ENCODE measurements at places on chromosomes 1 and 21.
A peak's percentile ranks its signal among the peaks of the same experiment; 100 is the strongest.

DNA sequence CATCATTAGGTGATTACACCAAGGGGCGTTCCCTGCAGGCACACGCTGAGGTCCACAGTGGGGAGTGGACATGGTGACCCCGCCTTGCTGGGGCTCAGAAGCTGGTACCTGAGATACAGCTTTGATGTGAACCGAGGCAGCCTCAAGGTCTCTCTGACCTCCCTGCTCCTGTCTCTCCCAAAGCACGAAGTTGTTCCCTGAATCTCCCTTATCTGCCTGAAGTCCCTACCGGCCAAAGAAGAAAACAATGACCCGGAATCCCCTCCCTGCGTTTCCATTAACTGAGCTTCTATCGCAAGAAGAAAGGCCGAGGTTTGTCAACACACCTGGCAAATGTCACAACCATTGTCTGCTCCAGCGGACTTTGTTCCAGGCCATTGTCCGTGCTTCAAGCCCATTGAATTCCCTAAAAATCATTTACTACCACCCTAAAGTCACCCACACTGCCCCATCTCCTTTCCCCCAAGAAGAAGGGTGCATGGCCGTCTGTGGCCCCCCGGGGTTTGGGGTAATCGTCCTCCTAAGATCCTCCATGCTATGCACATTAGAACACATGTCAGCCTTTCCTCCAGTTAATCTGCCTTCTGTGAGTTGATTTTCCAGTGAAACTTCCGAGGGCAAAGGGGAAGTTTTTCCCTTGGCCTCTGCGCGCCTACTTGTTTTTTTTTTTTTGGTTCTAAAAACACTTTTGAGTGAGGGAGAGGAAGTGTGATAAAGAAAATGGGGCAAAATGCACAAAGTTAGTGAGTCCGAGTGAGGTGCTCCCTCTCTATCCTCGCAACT lies 48.1 kb upstream of the COL18A1 start:
- peaks cover 4% of the 10 kb centered on the region for H3K27me3 ChIP-seq
- no peaks in the 10 kb centered on the region for H3K36me3 ChIP-seq
- DNase-seq, result no peak
- no peak overlapping the region for H3K27ac ChIP-seq
- H3K4me1 ChIP-seq, result peaks cover 5% of the 10 kb centered on the region
- H3K4me3 ChIP-seq, result no peak overlapping the region

- DNase-seq, result no peak
- peaks cover 12% of the 10 kb centered on the region for H3K4me1 ChIP-seq
- H3K27me3 ChIP-seq, result no peaks in the 10 kb centered on the region
- no peaks in the 10 kb centered on the region for H3K36me3 ChIP-seq
- no peak overlapping the region for H3K27ac ChIP-seq
Observed at GRCh38 chr1:186899577-186899976, 70.8 kb downstream of the PLA2G4A start.

GRCh38 chr21:46456750-46457149 lies 1.9 kb upstream of the DIP2A start:
- peaks cover 5% of the 10 kb centered on the region for H3K36me3 ChIP-seq
- H3K27ac ChIP-seq, result no peak overlapping the region
- peaks cover 25% of the 10 kb centered on the region for H3K4me1 ChIP-seq
- H3K27me3 ChIP-seq, result peaks cover 2% of the 10 kb centered on the region
- H3K4me3 ChIP-seq, result peak overlapping the region; percentile 35
- no peak for DNase-seq

GRCh38 chr1:44739307-44740178 lies at the start of gene KIF2C:
Gene KIF2C, plus strand, starts transcription at chr1:44739837. Its CDS starts 96 bp downstream, at chr1:44739933.
- peaks cover 8% of the 10 kb centered on the region for H3K36me3 ChIP-seq
- peak; percentile 94 for DNase-seq
- H3K27me3 ChIP-seq, result peaks cover 9% of the 10 kb centered on the region
- peak within 1 kb of the TSS; percentile 95 for H3K27ac ChIP-seq
- peaks cover 17% of the 10 kb centered on the region for H3K4me1 ChIP-seq

GRCh38 chr21:34583926-34584563 lies 30.9 kb downstream of the RCAN1 start:
- H3K4me1 ChIP-seq, result no peaks in the 10 kb centered on the region
- DNase-seq, result no peak
- H3K36me3 ChIP-seq, result no peaks in the 10 kb centered on the region
- no peak overlapping the region for H3K27ac ChIP-seq
- peaks cover 5% of the 10 kb centered on the region for H3K27me3 ChIP-seq
- H3K4me3 ChIP-seq, result no peak overlapping the region

DNA sequence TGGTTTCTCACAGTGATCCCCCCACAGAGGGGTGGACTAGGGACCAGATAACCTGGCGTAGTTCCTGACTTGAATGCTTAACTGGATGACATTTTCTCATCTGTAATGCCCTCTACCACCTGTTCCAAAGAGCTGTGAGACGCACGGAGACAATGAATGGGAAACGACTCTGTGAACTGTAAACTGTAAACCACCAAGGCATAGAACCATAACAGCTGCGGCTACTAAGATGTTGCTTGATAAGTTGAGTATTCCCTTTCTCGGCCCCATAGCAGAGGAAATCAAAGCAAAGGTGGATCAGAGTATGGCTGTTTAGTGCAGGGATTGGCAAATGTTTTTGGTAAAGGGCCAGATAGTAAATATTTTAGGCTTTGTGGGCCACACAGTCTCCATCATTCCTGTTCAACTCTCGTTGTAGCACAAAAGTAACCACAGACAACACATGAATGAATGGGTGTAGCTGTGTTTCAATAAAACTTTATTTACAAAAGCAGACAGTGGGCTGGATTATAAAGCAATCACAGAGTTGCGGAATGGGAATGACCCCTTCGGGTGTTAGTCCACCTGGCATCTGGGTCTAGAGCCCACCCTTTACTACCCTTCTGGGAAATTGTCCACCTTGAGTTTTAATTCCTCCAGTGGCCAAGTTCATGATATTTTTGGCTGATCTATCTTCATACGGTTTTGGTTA lies 315.2 kb downstream of the RPS6KC1 start:
- no peaks in the 10 kb centered on the region for H3K27me3 ChIP-seq
- H3K27ac ChIP-seq, result no peak overlapping the region
- peaks cover 3% of the 10 kb centered on the region for H3K36me3 ChIP-seq

GRCh38 chr1:217272385-217272784 lies 358.5 kb downstream of the GPATCH2 start:
- DNase-seq, result no peak

GRCh38 chr1:151001602-151002001 lies 5.1 kb downstream of the MINDY1 start:
- H3K36me3 ChIP-seq, result peaks cover 14% of the 10 kb centered on the region
- peaks cover 34% of the 10 kb centered on the region for H3K4me1 ChIP-seq
- no peak overlapping the region for H3K27ac ChIP-seq
- H3K4me3 ChIP-seq, result peak overlapping the region; percentile 42

- H3K36me3 ChIP-seq, result no peaks in the 10 kb centered on the region
- DNase-seq, result no peak
- peaks cover 3% of the 10 kb centered on the region for H3K27me3 ChIP-seq
- peaks cover 2% of the 10 kb centered on the region for H3K4me1 ChIP-seq
- no peak overlapping the region for H3K4me3 ChIP-seq
Observed at GRCh38 chr1:38187552-38187951, 141.0 kb upstream of the POU3F1 start.

DNA sequence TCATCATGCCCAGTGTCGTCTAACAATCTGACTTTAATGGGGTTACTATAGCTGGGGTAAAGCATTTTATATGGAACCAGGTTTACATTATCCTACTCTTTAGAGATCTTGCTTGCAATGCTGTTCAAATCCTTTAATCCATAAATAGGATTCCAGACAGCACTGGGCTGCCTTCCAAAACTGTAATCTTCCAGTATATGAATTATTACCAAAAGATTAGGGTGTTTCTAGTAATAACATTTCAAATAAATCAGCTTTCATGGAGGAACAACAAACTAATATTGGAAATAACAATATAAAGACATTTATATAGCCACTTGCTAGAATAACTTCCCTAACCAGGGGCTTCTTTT lies 88.6 kb upstream of the PLXNA2 start:
- no peak for DNase-seq
- H3K27me3 ChIP-seq, result peaks cover 3% of the 10 kb centered on the region
- H3K4me1 ChIP-seq, result no peaks in the 10 kb centered on the region
- H3K27ac ChIP-seq, result no peak overlapping the region
- H3K36me3 ChIP-seq, result no peaks in the 10 kb centered on the region

DNA sequence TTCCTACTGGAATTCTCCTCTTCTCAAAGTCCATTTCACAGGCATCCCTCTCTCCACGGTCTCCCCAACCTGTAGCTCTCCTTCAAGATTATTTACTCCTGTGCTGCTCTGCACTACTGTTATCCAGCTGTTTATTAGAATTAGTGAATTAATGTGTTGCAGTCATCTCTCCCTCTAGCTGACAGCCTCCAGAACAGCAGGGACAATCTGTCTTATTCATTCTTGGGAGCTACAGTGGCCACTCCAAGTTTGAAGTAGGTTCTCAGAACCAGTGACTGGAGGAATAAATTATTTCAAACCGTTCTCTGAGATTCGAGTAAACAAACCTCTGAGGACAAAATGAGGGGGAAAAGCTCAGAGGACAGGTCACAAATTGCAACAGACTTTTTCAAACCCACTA lies 330.9 kb downstream of the RRAGC start:
- no peaks in the 10 kb centered on the region for H3K36me3 ChIP-seq
- no peak for DNase-seq
- H3K27me3 ChIP-seq, result no peaks in the 10 kb centered on the region
- H3K27ac ChIP-seq, result no peak overlapping the region
- no peaks in the 10 kb centered on the region for H3K4me1 ChIP-seq
- no peak overlapping the region for H3K4me3 ChIP-seq

Data from endothelial cell (in vitro differentiated cells).